ENCODE measurements at places on chromosomes 6 and 20. TPM values are rescaled to one million over a fixed set of nuclear protein-coding genes. Genes with fewer than 3 reads are reported as not detected.

HRH3 gene
- total RNA-seq: not detected

- DNase-seq: no peak
Measured at GRCh38 chr6:168988801-168989200, 264.8 kb downstream of the THBS2 start.

PLAGL2 gene
- 57.1 TPM for total RNA-seq

TAGAP gene
- not detected for total RNA-seq

NNAT gene
- 87.4 TPM for total RNA-seq

DNA sequence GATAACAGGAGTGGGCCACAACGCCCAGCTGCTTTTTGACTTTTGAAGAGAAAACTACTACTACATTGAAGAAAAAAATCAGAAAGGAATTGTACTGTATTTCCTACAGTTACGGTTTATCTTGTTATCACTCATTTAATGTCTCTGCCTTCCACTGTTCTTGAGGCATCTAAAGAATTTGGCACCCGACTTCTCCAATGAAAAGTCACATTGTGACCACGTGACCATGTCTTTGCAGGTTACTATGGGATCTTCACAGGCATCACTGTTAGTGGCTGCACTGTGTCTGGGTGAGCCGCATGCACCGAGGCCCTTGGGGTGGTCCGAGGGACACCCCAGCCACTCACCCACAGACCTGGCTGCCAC, 26.8 kb downstream of the RRBP1 start:
- no peak for DNase-seq

METTL24 gene
- total RNA-seq: 10.0 TPM

GRCh38 chr6:87333591-87334181, 4.6 kb upstream of the GJB7 start:
- DNase-seq: no peak

DNA sequence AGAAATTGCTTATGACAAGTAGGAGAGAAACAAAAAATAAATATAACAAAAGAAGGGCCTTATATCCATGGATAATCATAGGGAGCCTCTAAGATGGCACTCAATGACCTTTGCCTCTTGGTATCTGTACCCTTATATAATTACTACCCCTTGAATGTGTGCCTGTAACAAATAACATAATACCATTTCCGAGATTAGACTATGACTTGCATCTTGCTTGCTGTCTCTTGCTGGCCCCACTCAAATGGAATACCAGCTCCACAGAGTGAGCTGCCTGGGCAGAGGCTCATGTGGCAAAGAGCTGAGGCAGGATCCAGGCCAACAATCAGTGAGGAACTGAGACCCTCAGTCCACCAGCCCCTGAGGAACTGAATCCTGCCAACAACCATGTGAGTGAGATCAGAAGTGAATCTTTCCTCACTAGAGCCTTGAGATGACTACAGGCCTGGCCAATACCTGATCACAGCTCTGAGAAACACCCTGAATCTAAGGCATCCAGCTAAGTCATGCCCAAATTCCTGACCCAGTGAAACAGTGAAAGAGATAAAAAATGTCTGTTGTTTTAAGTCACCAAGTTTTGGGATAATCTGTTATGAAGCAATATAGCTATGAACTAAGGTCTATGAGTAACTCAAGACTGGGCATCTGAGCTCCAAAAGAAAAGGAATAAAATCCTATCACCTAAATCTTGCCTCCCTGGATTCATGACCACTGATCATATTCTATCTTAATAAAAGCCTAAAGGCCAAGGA, 5.5 kb downstream of the KATNA1 start:
- no peak for DNase-seq

DNA sequence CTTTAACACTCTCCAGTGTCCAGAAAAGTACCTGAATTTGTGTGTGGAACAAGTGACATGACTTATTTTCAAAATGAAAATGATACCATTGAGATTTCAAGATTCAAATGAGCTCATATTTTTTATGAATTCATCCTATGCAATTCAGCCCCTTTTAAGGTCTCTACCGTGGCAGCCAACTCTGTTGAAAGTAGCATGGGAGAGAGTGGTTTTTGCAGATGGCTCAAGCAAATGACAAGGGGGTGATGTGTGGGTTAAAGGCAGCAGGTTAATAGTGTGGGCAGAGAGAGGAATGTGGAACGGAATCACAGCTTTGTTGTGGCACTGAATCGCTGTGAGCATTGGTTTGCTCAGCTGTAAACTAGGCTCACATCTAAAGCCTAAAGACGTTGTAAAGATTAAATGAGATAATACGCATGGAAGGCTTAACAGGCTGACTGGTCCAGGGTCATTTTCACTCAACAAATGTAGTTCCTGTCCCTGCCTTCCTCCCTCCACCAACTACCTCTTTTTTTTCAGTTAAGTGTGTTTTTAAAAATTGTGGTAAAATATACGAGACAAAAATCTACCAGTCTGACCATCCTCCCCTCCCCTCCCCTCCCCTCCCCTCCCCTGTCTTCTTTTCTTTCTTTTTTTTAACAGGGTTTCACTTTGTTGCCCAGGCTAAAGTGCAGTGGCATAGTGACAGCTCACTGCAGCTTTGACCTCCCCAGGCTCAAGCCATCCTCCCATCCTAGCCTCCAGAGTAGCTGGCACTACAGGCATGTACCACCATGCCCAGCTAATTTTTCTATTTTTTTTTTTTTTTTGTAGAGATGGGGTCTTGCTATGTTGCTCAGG, 114.7 kb upstream of the ZNF217 start:
- DNase-seq: no peak

DNA sequence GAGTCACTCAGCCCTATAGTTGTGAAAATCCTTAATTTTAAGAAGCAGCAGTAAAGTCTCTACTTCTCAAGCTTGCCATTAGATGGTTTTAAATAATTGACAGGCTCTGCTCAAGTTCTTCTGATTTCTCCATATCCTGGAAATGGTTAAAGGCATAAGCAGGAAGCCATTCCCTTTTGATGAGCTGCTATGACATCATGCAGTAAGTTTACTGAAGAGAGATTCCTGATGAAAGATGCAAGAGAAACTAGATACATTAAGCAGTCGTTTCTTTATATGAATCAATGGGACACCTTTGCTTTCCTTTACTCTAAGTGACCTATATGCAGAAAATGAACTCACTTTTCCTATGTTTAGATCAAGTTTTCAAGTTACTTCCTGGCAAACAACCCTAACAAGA, 9.8 kb downstream of the POPDC3 start:
- DNase-seq: no peak

PTPRK gene
- 93.7 TPM for total RNA-seq

DNA sequence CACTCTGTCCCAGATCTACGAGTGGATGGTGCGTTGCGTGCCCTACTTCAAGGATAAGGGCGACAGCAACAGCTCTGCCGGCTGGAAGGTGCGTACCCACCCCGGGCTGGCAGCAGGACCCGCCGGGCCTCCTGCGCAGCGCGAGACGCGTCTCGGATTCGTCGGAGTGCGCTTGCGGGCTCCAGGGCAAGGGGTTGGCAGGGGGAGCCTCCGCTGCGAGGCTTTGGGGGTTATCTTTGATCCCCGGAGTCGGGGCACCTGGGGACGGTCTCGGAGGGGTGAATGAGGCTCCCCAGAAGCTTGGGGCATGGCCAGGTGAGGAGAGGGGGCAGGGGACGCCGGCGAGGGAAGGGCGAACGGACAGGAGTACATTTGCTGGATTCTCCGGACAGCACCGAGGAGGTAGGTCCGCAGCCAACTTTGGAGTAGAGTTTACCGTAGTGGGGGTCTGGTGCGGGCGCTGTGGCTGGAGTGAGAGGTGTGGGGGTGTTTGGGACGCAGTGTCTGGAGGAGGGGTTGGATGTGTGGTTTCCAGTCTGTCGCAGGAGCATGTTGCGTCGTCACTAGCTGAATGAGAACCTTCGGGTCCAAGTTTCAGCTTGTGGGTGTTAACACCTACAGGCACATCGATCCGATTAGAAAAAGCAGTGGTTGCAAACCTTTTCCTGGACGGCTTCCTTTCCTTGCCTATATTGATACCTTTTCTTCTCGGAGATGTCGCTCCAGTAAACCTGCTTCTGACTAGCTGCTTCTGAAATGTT, 1.2 kb downstream of the FOXO3 start:
- peak; percentile 18 for DNase-seq

GRCh38 chr6:156427345-156427744, 349.8 kb upstream of the ARID1B start:
- no peak for DNase-seq

DNA sequence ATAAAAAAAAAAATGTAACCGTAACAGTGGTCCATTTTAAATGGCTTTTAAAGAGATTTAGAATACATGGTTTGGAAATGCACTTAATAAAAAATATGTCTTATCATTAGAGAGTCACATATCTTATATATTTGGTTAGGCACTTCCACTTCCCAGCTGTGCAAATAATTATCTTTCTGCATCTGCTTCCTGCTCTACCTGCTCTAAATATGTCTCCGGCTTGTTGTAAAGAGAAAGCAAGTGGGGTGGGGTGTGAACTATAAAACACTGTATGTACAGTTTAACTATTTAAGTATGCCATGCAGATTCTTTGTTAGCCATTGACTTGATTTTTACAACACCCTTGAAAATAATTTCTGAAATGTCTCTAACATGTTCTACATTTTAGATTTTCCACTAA, 106.3 kb downstream of the NKAIN2 start:
- DNase-seq: no peak

OVOL2 gene
- 5.4 TPM for total RNA-seq

GRCh38 chr6:155341130-155341828, 27.0 kb upstream of the TFB1M start:
- no peak for DNase-seq

- DNase-seq: no peak
Measured at GRCh38 chr6:93550551-93551276, 131.4 kb upstream of the EPHA7 start.
